Activated CD8-positive, alpha-beta T cell treated with anti-CD3 and anti-CD28 coated beads for 36 hours (primary cell): ENCODE measurements at places on chromosomes 7 and 10.

- DNase-seq, result no peak
Measured at GRCh38 chr10:4595719-4596319, 230.2 kb upstream of the AKR1E2 start.

DNA sequence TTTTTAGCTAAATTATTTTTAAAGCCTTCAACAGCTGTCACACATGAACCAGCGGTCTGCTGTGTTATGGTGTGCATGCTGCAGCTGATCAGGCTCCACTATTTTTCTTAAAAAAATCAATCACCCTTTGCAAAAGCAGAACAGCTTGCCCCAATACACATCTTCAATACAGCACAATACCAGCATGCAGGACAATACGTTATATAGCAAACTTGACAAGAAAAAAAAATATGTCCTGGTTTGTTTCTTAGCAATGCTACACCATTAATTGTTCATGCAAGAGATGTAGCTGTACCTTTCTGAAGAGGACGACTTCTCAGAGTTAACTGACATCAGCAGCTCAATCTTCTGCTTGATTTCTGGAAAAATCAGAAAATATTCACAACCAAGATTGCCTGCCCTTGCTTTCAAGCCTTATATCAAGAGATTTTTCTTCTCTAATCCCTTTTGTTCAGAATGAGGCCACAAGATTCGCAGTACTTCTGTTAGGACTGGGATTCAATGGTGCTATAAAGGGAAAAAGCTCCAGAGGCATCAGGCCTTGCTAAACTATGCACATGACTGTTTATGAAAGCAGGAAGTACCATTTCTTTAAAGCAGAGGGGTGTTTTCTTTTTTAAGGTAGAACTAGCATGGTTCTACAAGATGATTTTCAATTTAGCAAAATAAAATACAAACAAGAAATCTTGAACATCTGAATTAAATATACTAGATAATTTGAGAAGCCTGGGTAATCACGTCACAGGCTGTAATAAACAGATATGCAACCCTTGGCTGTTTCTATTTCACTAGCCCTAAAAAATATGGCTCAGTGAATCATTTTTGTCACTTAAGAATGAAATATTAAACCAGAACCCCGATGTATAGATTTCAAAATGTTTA is 120.0 kb downstream of the SRPK2 start:
- DNase-seq, result no peak

DNA sequence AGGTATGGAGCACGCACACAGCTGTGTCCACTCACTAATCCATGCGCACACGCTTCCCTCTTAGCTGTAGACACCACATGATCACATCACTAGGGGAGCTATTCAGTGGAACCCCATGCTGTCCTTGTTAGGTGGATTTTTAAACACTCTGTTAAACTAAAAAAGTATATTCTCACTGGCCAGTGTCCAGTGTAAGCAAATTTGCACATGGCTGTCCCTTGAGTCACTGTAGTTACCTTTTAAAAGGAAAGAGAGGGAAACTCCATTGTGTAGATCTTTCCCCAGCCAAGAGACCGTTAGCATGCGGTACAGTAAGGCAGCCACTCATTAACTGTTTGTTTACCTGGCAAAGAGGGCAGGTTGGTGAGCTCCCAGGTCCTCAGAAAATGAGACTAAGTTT is 81.6 kb upstream of the INSYN2A start:
- no peak for DNase-seq

DNA sequence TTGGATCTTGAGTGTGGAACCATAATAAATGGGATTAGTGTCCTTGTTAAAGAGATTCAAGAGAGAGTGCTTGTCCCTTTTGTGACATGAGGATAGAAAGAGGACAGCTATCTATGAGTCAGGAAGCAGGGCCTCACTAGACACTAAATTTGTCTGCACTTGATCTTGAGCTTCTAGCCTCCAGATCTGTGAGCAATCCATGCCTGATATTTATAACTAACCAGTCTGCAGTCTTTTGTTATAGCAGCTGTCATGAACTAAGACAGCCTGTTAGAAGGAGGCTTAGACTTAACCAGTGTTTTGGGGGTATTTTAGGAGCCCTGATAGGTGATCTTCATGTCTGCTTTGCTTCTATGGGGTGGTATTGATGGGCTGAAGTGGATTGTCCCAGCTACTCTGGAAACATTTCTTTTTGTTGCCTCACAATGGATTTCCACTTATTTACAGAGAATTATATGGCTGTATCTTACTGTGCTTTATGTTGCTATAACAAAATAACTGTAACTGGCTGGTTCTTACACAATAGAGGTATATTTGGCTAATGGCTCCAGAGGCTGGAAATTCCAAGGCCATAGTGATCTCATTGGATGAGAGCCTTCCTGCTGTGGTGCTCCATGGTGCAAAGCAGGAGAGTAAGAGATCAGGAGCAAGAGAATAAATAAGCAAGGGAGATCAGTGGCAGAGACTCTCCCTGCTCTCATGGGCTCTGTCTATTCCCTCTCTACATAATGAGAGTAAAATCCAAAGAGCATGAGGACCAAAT is 23.4 kb upstream of the AKR1C3 start:
- DNase-seq, result no peak

DNA sequence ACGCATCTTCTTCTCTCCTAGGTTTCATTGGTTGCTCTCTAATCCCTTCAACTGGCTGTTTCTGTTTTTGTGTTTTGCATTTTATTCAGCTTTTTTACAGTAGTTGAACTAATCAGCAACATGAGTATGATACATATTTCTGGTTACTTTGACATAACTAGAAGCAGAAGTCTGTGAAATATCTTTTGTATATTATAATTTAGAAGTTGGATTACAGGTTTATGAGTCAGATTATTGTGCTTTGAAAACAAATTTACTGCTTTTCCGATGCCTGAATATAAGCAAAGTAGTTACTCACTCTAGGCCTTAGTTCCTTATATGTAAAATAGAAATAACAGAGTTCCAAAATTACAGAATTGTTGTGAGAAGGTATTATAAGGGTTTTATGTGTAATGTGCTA is 96.2 kb upstream of the MEOX2 start:
- no peak for DNase-seq

DNA sequence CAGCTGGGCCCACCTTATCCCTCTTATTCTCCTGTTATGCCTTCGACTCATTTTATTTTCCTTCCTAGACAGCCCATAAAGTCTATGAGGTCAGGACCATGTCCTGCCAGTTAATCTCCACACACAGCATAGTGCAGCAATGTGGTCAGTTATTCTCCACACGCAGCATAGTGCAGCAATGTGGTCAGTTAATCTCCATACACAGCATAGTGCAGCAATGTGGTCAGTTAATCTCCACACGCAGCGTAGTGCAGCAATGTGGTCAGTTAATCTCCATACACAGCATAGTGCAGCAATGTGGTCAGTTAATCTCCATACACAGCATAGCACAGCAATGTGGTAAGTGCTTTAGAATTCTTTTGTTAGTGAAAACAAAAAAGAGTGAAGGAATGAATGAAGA is 77.8 kb downstream of the TEX36 start:
- DNase-seq, result no peak
